Hepatic stellate cell (primary cell): ENCODE measurements at places on chromosomes 2 and 18.

DNA sequence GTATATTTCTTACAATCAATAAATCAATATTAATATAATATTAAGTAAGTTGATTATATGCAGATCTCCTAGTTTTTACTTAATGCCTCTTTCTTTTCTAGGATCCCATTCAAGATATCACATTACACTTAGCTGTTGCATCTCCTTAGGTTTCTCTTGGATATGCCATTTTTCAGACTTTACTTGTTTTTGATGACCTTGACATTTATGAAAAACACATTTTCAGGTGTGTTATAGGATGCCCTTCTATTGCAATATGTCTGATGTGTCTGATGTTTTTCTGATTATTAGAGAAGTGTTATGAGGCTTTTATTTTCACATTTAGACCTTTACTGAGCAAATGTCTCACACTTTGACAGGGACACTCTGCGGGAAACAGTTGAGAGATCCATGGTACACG, 933.6 kb upstream of the CNTNAP5 start:
- DNase-seq: no peak

DNA sequence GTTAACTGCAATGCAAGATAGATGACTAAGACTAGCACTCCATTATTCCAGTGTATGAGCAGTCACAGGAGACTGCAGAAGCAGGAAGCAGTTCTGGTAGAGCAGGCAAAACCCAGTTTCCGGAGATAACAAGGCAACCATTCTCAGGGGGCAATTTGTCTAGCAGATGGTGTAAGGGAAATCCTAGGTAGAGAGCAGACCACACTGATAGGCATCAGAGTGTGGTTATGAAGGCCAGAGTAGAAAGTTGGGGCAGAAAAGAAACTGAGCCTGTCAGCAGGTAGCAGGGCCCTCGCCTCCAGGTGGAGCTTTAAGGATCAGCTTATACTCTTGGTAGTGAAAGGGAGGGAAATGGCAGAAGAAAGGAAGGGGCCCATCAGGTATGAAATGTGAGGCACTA, 164.4 kb downstream of the PDE11A start:
- no peak for DNase-seq

- DNase-seq: no peak
Measured at GRCh38 chr2:9772999-9773902, 70.0 kb upstream of the TAF1B start.

DNA sequence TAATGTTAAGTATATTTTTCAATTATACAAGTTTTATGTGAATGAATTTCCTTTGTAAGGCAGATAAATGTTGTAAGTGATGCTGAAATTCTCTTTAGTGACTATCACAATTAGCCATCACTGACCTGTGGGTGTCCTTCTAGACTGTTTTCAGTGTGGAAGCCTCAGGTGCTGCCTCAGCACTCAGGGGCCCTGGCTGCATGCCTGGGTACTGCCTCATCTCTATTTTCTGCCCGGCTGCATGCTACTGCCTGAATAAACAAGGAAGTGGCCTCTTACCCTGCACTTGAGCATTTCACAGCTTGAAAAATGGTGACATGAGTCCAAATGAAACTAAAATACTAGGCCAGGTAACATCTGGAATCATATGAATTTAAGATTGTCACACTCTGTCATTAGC, 787.6 kb upstream of the SALL3 start:
- no peak for DNase-seq

DNA sequence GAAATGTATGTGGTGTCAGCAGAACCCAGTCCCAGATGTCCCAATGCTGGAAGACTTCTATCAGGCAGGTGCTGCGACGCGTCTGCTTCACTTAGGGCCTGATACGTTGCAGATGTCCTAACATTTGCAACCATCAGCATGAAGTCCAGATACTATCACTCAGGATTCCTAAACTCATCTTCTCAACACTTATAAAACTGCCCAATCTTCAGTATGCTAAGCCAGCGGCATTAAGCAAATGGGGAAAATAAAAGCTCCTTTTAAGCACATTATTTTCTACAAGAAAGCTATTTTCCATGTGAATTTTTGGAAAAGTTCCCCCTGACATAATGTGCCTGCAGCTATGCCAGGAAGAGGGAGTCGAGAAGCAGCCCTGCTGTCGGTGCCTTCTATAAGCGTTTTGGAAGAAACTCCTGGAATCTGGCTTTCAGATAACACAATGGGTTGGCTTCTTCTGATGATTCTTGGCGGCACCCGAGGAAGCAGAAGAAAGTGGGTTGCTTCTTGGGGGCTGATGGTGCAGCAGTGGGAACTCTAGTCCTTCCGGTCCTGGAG, 60.7 kb upstream of the ITGA6 start:
- DNase-seq: no peak

- no peak for DNase-seq
Measured at GRCh38 chr2:95008306-95008705, 17.2 kb upstream of the MAL start.

- no peak for DNase-seq
Measured at GRCh38 chr2:59019566-59020159, 778.5 kb upstream of the FANCL start.

DNA sequence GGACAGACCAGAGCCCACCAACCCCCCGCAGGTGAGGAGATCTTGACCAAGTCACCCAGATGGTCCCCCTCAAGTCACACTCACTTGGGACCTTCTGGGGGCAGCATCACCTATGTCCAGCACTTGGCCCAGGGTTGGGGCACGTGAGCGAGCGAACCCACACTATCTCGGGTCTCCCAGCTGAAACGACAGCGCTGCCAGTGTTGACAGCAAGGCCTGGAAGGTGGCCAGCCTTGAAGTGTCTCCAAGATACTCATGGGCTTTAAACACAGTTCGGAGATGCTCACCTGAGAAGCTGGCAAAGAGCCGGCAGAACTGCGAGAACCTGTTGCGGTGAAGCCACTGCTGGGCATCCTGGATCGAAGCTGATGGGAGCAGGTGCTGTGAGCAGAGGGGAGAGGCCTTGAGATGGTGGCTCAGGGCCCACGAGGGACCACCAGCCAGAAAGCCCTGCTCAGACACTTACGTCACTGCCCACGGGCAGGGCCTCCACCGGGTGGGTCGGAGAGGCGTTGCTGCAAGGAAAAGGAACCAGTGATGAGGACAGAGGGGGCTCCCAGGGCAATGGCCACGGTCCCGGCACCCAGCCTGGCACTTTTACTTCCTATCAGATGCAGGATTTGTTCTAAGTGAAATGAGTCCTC, 47.5 kb downstream of the TFCP2L1 start:
- no peak for DNase-seq

GRCh38 chr2:177383935-177384334, 8.6 kb upstream of the AGPS start:
- DNase-seq: no peak

- DNase-seq: no peak
Measured at GRCh38 chr18:2568605-2569004, 2.7 kb downstream of the METTL4 start.

GRCh38 chr2:44087036-44087713, 81.5 kb upstream of the PPM1B start:
- DNase-seq: peak; percentile 81

DNA sequence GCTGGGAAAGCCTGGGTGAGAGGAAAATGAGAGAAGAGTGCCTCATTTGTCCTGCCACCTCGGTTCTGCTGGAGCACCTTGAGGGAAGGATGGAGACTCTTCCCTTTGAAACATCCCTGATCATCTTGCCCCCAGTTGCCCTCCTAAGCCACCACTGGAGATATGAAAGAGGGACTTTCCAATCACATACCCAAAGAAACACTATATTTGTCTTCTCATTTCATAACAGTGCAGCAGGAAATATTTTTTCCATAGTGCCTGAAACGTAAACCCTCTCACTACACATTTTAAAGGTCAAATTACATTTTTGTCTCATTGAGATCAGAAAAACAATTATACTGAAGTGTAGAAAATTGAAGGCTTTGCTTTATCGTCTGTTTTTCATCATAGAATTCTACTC, 63.3 kb downstream of the KCTD18 start:
- no peak for DNase-seq

DNA sequence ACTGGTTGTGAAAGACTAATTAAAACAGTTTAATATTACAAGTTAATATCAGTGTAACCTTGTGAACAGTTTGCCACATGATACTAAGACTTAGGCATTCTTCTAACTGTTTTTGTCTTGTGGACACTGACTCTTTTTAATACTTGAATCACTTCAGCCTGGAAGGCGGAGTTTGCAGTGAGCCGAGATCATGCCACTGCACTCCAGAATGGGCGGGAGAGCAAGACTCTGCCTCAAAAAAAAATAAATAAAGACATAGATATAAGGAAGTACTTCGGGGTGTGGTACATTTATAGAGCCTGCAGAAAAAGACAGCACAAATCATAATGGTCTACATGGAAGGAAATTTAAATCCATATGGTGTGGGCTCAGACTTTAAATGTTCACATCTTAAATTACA, 300.4 kb upstream of the NETO1 start:
- no peak for DNase-seq

GRCh38 chr2:43388371-43388770, 162.0 kb upstream of the ZFP36L2 start:
- no peak for DNase-seq

DNA sequence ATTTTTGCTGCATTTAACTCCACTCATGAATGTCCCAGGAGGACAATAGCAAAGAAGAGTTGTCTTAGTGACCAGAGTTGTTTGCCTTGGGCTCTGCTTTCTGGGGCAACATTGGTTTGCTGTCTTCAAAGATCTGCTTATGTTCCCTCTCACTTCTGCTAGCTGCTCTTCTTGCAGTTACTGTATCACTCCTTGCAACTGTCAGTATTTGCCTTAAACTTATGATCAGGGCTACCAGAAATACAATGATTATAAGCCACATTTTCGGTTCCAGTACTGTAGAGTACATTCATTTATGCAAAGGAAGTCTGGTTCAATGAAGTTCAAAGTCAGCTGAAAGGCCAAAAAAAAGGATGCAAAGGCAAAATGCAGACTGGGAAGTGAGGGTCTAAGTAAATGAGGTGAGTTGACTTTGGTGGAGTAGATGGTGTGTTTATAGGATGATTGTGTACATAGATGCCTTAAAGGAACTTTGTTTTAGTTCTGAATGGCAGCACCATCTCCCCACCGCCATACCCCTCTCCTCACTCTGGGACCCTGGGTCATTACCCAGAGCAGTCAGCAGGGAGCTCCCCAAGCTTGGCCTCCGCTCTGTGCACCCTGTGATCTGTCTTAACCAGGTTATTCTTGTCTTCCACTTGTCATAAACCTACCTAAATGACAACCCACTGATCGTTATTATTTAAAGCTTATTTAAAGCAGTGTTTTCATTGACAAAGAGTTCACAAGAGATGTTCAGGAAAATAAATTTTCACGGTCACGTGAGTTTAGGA, 236.0 kb downstream of the DOK6 start:
- DNase-seq: no peak

- no peak for DNase-seq
Measured at GRCh38 chr2:111965062-111965461, 66.7 kb downstream of the MERTK start.

- DNase-seq: no peak
Measured at GRCh38 chr18:23927821-23928746, 86.5 kb upstream of the TTC39C start.

DNA sequence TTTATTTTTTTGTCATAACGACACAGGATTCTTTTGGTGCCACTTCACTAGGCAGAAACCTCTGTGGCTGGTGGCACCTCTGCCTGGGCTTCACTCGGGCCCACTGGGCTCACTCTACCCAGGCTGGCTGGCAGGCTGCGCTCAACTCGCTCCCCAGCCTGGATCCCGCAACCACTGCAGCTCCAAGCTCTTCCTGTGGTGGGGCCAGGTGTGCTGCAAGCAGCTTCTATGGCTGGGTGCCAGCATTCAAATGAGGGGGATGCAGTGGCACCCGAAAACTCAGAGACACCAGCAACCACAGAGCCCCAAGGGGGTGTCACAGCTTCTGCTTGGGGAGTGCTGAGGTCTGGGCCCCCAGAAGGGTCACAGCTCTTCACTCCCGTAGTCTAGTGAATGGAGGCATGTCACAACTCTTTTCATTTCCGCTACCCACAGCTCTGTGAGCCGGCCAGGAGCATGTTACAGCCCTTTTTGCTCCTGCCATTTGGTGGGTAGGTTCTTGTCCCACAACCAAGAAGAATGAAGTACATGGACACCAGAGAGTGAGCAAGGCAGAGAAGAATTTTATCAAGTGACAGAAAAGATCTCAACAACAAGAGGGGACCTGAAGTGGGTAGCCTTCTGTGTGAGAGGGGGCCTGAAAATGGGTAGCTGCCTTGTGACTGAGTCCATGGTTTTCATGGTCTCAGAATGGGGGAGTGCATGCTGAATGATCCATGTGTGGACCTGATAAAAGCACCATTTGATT, 170.1 kb downstream of the UBR3 start:
- DNase-seq: no peak

- no peak for DNase-seq
Measured at GRCh38 chr18:48852292-48852691, 98.5 kb downstream of the SMAD7 start.

- no peak for DNase-seq
Measured at GRCh38 chr2:6630209-6630608, 235.5 kb downstream of the CMPK2 start.

- DNase-seq: no peak
Measured at GRCh38 chr18:11666831-11667230, 22.2 kb upstream of the GNAL start.

- DNase-seq: no peak
Measured at GRCh38 chr2:120898961-120899750, 163.5 kb downstream of the GLI2 start.

GRCh38 chr2:176239031-176239430, 30.2 kb upstream of the MTX2 start:
- no peak for DNase-seq
